MM.1S (cell line): ENCODE measurements at places on chromosomes 1 and 21.

DNA sequence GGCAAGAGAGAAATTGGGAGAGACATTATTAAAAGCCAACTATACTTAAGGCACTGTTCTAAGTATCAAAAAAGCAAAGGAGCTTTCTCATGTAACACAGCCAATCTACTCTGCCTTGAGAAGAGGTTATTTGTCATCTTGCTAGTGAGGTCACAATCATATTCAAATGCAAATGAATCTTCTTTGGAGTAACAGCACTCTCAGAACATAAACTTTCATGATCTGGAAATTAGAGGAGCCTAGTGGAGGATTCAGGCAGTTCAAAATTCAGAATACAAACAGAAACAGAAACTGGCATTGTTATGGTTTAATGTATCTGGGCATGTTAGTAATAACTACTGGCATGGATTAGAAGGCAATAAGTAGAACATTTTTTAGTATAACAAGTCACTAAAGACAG, 57.4 kb downstream of the ARID4B start:
- peak overlapping the region; percentile 30; the same call in 1 of the 2 replicates for H3K27ac ChIP-seq
- H3K4me1 ChIP-seq, result peaks cover 4% of the 10 kb centered on the region; the same call in 1 of the 2 replicates
- H3K27me3 ChIP-seq, result no peaks in the 10 kb centered on the region

- no peak overlapping the region for H3K4me3 ChIP-seq
- H3K27me3 ChIP-seq, result no peaks in the 10 kb centered on the region
- no peak for DNase-seq
- no peaks in the 10 kb centered on the region for H3K36me3 ChIP-seq
Observed at GRCh38 chr1:96522927-96523326, 198.7 kb upstream of the PTBP2 start.

- no peak overlapping the region for H3K27ac ChIP-seq
- no peak overlapping the region for H3K4me3 ChIP-seq
- no peaks in the 10 kb centered on the region for H3K27me3 ChIP-seq
- no peak for DNase-seq
- H3K36me3 ChIP-seq, result no peaks in the 10 kb centered on the region
- no peaks in the 10 kb centered on the region for H3K4me1 ChIP-seq
Observed at GRCh38 chr21:26798856-26799751, 46.1 kb downstream of the ADAMTS1 start.

GRCh38 chr1:175043824-175044223, 20.6 kb upstream of the MRPS14 start:
- no peaks in the 10 kb centered on the region for H3K4me1 ChIP-seq
- no peaks in the 10 kb centered on the region for H3K36me3 ChIP-seq
- H3K4me3 ChIP-seq, result no peak overlapping the region
- DNase-seq, result no peak
- no peaks in the 10 kb centered on the region for H3K27me3 ChIP-seq

DNA sequence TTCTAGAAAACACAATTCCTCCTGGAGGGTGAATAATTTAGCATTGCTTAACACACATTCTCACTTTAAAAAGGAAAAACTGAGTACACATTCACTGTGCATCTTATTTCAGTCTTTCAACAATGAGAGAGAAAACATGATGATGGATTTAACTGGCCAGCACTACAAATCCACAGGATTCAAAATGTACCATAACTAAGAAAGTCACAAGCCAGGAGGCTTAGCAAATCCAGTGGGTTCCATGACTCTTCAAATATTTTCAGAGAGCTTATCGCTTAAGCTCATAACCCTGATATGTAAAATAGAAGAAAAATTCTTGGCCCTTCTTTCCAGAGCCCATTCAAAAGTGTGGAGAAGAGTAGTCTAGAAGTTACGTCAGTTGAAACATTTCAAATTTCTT, 820.3 kb downstream of the LTN1 start:
- H3K4me3 ChIP-seq, result no peak overlapping the region
- no peak overlapping the region for H3K27ac ChIP-seq
- H3K4me1 ChIP-seq, result peaks cover 7% of the 10 kb centered on the region; the same call in 1 of the 2 replicates
- H3K36me3 ChIP-seq, result no peaks in the 10 kb centered on the region

DNA sequence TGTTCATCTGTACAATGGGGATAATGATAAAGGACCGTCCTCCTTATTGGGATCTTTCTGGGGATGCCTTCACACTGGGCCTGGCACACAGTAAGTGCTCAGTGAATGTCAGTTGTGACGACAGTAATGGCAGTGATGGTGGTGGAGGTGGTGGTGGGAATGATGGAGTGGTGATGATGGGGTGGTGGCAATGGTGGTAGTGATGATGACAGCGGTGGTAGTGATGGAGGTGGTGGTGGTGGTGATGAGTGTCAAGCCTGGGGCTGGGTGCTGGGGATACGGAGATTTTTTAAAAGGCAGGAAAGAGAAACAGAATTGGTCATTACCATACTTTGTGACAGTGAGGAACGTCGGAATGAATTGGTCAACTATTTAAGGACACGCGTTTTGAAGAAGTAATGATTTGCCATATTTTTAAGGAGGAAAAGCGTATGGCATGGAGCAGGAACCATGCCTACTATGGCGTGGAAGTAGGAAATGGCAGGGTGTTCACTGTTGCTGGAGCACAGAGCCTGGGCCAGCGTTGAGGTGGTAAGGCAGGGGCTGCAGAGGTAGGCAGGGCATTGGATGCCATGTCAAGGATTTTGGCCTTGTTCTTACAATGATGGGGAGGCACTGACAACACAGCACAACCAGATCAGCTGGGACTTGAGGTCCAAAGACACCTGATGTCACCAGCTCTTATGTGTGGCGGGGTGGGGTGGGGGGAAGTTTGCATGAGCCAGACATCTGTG, 128.7 kb downstream of the ACTL8 start:
- peaks cover 85% of the 10 kb centered on the region for H3K27me3 ChIP-seq
- H3K4me1 ChIP-seq, result no peaks in the 10 kb centered on the region
- no peaks in the 10 kb centered on the region for H3K36me3 ChIP-seq
- no peak for DNase-seq

- no peaks in the 10 kb centered on the region for H3K36me3 ChIP-seq
- 0 out of 2 replicates have a peak, but pooled peaks cover 4% of the 10 kb centered on the region for H3K4me1 ChIP-seq
- no peak overlapping the region for H3K27ac ChIP-seq
- no peaks in the 10 kb centered on the region for H3K27me3 ChIP-seq
Observed at GRCh38 chr1:199010933-199011332, 372.1 kb downstream of the PTPRC start.

- peaks cover 12% of the 10 kb centered on the region for H3K27me3 ChIP-seq
- no peak for DNase-seq
- no peaks in the 10 kb centered on the region for H3K4me1 ChIP-seq
- H3K36me3 ChIP-seq, result no peaks in the 10 kb centered on the region
Observed at GRCh38 chr1:33792651-33793050, 71.2 kb upstream of the HMGB4 start.

- H3K27me3 ChIP-seq, result no peaks in the 10 kb centered on the region
- H3K4me1 ChIP-seq, result no peaks in the 10 kb centered on the region
- H3K4me3 ChIP-seq, result no peak overlapping the region
- no peak overlapping the region for H3K27ac ChIP-seq
- no peak for DNase-seq
Observed at GRCh38 chr1:109650609-109651008, 5.3 kb upstream of the GSTM4 start.
